T-helper 17 cell (primary cell): ENCODE measurements at places on chromosomes 6 and 20. TPM values are rescaled to one million over a fixed set of nuclear protein-coding genes. Genes with fewer than 3 reads are reported as not detected.
A peak's percentile ranks its signal among the peaks of the same experiment; 100 is the strongest.

The MUC22 gene
- total RNA-seq = not detected

The CHD6 gene
- 83.3 TPM for total RNA-seq

GRCh38 chr6:157980288-157981131 is 1.2 kb upstream of the SYNJ2 start:
- no peaks in the 10 kb centered on the region for H3K27me3 ChIP-seq
- H3K36me3 ChIP-seq = no peaks in the 10 kb centered on the region
- peaks cover 37% of the 10 kb centered on the region for H3K4me1 ChIP-seq
- H3K27ac ChIP-seq = peak overlapping the region; percentile 47
- H3K4me3 ChIP-seq = peak overlapping the region; percentile 88

DNA sequence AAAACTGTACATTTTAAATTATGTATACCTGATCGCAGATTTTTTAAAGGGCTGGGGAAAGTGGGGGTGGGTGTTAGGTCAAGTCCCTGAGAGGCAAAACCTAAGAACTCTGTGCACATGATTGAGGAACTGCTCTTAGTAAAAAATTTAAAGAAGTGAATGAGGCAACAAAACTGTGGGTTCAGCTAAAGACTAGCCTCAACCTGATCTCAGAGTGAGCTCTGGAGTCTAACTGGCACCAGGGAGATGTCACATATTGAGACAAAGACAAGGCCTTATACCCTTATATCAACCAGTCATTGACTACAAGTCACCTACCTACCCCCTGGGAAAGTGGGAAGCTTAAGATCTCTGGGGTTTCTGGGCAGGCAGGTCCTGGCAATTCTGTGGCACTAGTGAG is 27.4 kb upstream of the RUNX2 start:
- no peak for DNase-seq
- H3K36me3 ChIP-seq = no peaks in the 10 kb centered on the region
- H3K4me1 ChIP-seq = peaks cover 9% of the 10 kb centered on the region
- H3K27me3 ChIP-seq = no peaks in the 10 kb centered on the region
- peak overlapping the region; percentile 66 for H3K27ac ChIP-seq
- H3K4me3 ChIP-seq = no peak overlapping the region

DNA sequence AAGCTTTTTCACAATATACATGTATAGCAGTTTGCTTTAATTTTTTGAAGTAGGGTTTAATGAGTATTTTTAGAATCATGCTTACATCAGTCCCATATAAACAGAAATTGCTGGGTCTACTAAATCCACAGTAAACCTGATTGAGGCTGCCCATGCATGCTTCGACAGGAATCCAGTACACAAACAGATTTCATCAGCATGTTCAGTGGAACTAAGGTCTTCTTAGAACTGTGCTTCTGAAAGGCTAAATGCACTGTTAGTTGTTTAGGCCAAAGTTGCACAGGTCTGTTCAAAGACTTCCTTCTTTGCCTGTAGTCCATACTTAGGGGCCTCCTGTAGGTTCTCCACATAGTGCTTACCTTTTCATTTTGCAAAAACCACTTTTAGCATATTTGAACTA is 42.5 kb upstream of the THBS2 start:
- no peak for DNase-seq
- H3K4me1 ChIP-seq = no peaks in the 10 kb centered on the region
- no peak overlapping the region for H3K4me3 ChIP-seq
- no peak overlapping the region for H3K27ac ChIP-seq
